Heart right ventricle (tissue), 16 donors: ENCODE measurements at places on chromosomes 5 and 9. TPM values are rescaled to one million over a fixed set of nuclear protein-coding genes. Genes with fewer than 3 reads are reported as not detected.

Gene PCDHB9
- polyA plus RNA-seq: 0.25 TPM

Gene ANKRD55
- 0.01 TPM for polyA plus RNA-seq

Gene SHOC1
- not detected for polyA plus RNA-seq

Gene PCDHB14
- polyA plus RNA-seq: 2.2 TPM

Gene SLIT3
- 2.8 TPM for polyA plus RNA-seq
